ENCODE measurements at places on chromosomes 3 and 15. TPM values are rescaled to one million over a fixed set of nuclear protein-coding genes. Genes with fewer than 3 reads are reported as not detected.

The PLS1 gene
- 20.4 TPM for total RNA-seq

The ARPIN gene
- 5.5 TPM for total RNA-seq

The ANKRD63 gene
- total RNA-seq = 0.26 TPM

The PLSCR2 gene
- total RNA-seq = not detected

The CYP1A2 gene
- total RNA-seq = not detected

The ECT2 gene
- 81.3 TPM for total RNA-seq

The SLTM gene
- 132 TPM for total RNA-seq

The PSMD2 gene
- 344 TPM for total RNA-seq

The ZIC1 gene
- total RNA-seq = not detected

GRCh38 chr3:145557405-145557804 lies 603.6 kb downstream of the PLOD2 start:
- no peaks in the 10 kb centered on the region for H3K27me3 ChIP-seq
- peaks cover 3% of the 10 kb centered on the region for H3K4me1 ChIP-seq

DNA sequence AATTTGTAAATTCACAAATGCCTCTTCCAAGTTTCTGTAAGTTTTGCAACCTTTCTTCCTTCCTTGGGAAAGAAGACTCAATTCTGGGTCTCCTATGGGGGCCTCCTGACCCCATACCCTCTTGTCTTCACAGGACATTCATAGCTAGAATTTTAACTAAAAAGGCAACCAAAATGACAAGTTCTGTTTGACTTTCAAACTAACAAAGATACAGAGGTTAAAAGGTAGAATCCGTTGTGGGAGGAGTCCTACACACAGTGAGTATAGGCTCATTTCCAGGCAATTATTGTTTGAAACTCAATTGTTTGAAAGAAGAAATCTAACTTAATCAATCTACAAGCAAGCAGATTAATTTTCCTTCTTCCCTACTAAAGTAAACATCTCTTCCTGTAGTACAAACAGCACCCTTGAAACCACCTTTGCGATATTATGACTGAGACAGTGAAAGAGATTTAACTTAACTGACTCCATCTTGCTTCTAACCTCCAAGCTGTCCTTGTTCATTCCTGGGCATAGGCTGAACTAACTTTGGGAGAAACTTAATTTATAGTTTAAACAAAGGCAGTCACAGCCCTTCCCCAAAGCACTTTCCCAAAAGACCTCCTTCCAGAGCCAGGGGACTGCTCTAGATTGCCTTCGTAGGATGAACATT lies 14.4 kb upstream of the TNFSF10 start:
- DNase-seq = no peak
- no peak overlapping the region for H3K27ac ChIP-seq
- peaks cover 9% of the 10 kb centered on the region for H3K4me1 ChIP-seq
- H3K27me3 ChIP-seq = no peaks in the 10 kb centered on the region
- no peak overlapping the region for H3K4me3 ChIP-seq

DNA sequence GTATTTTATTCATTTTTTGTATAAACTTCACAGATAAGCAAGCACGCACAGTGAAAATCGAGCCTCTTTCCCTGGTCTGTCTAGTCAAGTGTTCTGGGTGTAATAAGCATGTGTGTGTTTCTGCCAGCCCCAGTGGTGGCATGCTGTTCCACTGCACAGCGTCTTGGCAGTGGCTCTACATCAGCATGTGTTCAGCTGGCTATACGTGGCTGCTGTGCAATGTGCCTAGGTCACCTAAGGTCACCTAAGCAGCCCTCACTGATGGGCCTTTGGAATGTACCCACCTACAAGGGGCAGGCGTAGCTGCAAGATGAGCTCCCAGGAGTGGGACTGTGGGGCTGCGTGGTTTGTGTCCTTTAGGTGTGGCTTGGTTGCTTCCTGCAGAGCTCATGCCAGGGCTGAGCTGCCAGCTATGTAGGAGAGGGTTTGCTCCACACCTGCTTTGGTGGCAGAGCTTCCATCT lies 4.9 kb downstream of the LIMD1 start:
- no peak overlapping the region for H3K27ac ChIP-seq
- H3K4me3 ChIP-seq = no peak overlapping the region
- no peak for DNase-seq
- H3K4me1 ChIP-seq = peaks cover 2% of the 10 kb centered on the region
- no peaks in the 10 kb centered on the region for H3K27me3 ChIP-seq

DNA sequence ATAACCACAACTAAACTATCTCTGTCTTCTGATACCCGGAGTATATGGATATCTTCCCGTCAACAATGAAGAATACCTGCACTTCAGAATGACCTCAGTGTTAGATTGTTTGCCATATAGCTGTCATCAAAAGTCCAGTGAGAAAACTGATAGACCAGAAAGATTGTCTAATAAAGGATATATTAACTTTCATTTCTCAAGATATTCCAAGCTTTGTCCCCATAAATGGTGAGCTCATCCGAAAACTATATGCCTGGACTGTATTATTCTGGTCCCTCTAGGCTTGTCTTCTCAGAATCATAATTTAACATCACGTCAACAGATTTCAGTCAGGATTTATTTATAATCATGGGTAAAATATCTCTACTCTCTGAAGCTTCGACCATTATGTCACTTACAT lies 100.5 kb downstream of the ATP8B4 start:
- no peak overlapping the region for H3K27ac ChIP-seq
- H3K4me1 ChIP-seq = no peaks in the 10 kb centered on the region
- H3K27me3 ChIP-seq = no peaks in the 10 kb centered on the region

GRCh38 chr3:45978006-45978761 lies 17.4 kb downstream of the FYCO1 start:
- DNase-seq = no peak
- H3K27me3 ChIP-seq = no peaks in the 10 kb centered on the region
- no peaks in the 10 kb centered on the region for H3K4me1 ChIP-seq
- H3K4me3 ChIP-seq = no peak overlapping the region
- H3K27ac ChIP-seq = no peak overlapping the region
- peaks cover 76% of the 10 kb centered on the region for H3K36me3 ChIP-seq

DNA sequence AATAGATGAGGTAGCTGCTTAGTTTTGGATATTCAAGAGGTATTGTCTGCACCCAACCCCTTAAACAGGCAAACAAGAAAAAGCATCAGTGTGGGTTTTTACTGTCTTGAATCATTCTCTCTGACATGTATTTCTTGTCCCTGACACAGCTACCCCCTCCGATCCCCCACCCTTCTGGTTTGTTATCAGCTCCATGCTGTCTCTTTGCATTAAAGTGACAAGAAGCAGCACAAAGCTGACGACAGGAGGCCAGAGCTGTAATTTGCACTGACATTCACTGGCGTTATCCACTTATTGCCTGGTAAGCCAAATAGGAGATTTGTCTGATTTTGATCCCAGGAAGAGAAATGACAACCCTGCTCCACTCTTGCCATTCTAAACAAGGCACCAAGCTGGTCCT lies 83.3 kb upstream of the SNRK start:
- no peak for DNase-seq
- H3K4me1 ChIP-seq = no peaks in the 10 kb centered on the region
- H3K4me3 ChIP-seq = no peak overlapping the region
- no peak overlapping the region for H3K27ac ChIP-seq
- H3K36me3 ChIP-seq = no peaks in the 10 kb centered on the region
- H3K27me3 ChIP-seq = no peaks in the 10 kb centered on the region

- no peaks in the 10 kb centered on the region for H3K4me1 ChIP-seq
- no peak for DNase-seq
- no peaks in the 10 kb centered on the region for H3K27me3 ChIP-seq
- H3K27ac ChIP-seq = no peak overlapping the region
- no peaks in the 10 kb centered on the region for H3K36me3 ChIP-seq
Measured at GRCh38 chr3:24704496-24704895, 209.8 kb upstream of the THRB start.

GRCh38 chr3:171181907-171182690 lies 155.6 kb upstream of the SLC2A2 start:
- H3K27ac ChIP-seq = no peak overlapping the region
- H3K27me3 ChIP-seq = no peaks in the 10 kb centered on the region
- no peak overlapping the region for H3K4me3 ChIP-seq
- DNase-seq = no peak

DNA sequence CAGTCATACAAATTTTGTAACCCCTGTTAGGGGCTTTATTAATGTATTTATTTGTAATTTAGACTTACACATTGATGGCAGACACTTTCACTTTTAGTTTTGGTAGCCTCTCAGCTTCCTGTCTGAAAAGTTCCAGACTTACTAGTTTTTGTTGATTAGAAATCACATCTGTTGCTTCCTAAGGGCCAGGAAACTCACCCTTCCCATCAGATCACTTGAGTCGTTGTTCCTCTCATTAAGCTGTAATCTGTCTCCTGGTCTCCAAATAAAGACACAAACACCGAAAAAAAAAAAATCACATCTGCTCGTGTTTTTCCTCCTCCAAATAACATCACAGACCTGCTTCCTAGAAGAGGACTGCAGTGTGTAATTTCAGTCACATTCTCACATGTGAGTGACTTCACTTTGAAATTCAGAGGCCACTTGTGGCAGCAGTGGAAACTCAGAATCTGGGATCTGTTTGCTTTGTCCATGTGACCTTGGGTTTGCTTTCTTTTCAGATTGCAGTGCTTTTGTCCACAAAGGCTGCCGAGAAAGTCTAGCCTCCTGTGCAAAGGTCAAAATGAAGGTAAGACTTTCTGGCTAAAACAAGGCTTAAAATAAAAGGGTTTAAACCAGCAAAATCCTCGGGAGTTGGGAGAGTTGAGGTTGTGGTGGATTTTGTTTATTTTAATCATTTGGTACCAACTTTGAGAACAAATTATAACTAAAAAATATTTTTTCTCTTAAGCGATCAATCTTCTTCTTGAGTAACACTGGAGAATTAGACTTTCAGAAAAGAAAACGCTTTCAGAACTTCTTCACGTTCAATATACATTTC lies 87.0 kb downstream of the KLHL25 start:
- H3K4me1 ChIP-seq = no peaks in the 10 kb centered on the region
- H3K4me3 ChIP-seq = no peak overlapping the region
- H3K36me3 ChIP-seq = peaks cover 2% of the 10 kb centered on the region
- no peaks in the 10 kb centered on the region for H3K27me3 ChIP-seq
- DNase-seq = no peak
- no peak overlapping the region for H3K27ac ChIP-seq

GRCh38 chr3:128806588-128806987 lies 72.8 kb upstream of the ACAD9 start:
- no peak for DNase-seq
- no peak overlapping the region for H3K27ac ChIP-seq
- peaks cover 35% of the 10 kb centered on the region for H3K36me3 ChIP-seq
- H3K4me1 ChIP-seq = no peaks in the 10 kb centered on the region
- no peaks in the 10 kb centered on the region for H3K27me3 ChIP-seq

Measured in H9 (cell line).